ENCODE measurements at places on chromosomes 4 and X.

GRCh38 chr4:24912252-24913118 lies at the start of gene CCDC149:
Gene CCDC149 (minus strand): TSS chr4:24913042. CDS start chr4:24912864, 178 bp downstream.
- DNase-seq: no peak

DNA sequence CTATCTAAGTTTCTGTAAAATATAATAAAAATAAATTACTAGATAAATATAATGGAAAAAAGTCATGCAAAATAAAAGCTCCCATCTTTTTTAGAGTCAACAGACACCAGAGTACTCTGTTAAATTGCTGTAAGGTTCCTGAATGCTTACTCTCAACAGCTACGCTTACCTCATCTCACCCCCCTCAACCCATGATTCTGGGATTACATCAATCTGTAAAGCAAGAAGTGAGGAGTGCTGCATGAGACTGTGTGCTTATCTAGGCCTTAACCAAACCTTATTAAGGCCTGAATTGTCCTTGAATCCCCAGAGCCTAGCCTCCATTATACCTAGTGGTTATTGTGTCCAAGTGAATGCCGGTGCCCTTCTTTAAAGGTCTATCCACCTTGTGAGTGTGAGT lies 735.8 kb downstream of the RPA4 start:
- DNase-seq: no peak

DNA sequence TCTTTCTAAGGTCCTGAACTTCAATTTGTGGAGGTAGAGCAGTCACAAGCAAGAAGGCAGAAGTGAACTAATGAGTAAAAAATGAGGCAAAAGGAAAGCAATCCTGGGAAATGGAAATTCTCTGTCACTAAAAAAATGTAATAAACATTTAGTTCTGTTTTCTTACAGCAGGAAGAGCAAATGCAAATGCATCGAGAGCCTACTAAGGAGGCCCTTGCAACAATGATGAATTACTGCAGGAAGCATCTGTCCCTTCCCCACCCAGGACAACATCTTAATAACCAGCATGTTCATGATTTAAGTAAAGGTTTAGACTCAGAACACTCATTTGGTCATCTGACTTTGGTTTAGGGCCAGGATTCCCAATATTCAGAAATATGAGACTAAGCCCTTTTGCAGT lies 341.4 kb upstream of the NOCT start:
- DNase-seq: no peak

DNA sequence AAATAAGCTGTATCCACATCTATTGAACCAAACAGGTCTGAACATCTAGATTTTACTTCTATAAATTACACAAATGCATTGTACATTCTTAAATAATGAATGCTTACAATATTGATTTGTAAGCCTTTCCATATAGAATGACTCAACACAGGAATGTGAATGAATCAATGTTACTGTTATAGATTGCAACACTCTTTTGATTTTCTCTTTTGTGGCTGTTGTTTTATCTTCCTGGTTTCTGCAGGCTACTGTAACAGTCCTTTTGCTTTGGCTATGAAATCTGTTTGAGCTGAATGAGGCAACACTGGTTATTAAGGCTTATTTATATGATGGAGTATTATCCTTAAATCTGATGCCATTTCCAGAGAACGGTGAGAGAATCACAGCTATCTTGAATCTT lies 49.5 kb downstream of the GPR50 start:
- DNase-seq: no peak

DNA sequence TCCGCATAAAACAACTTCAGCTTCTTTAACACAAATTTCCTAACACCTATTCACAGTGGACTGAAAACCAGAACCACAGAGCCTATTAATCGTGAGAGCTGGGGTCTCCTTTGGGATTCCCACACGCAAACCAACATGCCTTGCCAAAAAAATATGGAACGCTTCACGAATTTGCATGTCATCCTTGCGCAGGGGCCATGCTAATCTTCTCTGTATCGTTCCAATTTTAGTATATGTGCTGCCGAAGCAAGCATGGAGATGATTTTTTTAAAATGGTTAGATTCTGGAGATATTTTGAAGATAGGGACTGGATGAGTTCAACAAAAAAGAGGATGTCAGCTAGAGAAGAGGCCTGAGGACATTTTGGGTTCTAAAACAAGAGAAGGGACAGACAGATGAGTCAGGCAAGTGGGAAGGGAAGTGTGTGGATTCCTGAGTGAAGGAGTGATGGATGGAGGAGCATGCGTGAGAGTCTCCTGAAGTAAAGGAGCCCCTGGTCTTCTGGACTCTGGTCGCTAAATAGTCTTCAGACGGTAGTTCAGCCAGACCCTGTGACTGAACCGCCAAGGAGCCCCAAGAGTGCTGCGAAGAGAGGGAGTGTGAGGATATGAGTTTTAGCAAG lies 9.5 kb upstream of the GATA1 start:
- DNase-seq: no peak

DNA sequence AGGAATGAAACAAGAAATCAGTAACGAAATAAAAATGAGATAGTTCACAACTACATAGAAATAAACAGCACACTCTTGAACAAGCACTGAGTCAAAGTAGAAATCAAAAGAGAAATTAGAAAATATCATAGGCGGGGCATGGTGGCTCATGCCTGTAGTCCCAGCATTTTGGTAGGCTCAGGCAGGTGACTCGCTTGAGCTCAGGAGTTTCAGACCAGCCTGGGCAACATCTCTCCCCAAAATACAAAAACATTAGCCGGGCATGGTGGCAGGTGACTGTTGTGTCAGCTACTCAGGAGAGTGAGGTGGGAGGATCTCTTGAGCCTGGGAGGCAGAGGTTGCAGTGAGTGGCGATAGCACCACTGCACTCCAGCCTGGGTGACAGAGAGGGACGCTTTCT lies 714.4 kb downstream of the GLUD2 start:
- no peak for DNase-seq

DNA sequence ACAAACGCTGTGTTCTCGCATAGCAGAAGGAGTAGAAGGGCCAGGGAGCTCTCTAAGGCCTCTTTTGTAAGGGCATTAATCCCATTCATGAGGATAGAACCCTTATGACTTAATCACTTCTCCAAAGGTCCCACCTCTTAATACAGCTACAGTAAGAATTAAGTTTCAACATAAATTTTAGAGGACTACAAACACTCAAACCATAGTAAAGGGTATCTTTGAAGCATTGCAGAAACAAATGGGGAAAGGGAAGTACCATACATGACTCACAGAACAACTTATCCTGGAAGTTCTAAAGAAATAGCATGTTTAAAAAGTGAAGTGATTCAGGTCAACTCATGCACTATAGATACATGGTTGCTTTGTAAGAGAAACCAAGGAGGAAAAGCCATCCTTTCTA lies 680.8 kb downstream of the RPA4 start:
- no peak for DNase-seq

DNA sequence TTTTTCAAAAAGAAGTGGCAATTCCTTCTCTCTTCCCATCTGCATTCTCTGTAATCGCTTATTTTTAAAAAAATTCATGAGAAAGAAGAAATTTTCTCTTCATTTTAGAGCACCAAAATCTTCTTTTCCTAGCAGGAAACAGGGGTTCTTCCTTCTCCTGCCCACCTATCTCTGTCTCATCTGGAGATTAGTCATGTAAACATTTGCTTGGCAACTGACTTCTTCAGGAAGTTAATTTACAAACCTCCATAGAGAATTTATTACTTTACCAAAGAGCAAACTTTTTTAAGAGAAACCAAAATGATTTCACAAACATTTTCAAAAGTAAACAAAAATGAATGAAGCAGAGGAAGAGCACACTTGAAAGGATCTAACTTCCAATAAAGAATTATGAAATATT lies 13.5 kb downstream of the TTC29 start:
- no peak for DNase-seq

DNA sequence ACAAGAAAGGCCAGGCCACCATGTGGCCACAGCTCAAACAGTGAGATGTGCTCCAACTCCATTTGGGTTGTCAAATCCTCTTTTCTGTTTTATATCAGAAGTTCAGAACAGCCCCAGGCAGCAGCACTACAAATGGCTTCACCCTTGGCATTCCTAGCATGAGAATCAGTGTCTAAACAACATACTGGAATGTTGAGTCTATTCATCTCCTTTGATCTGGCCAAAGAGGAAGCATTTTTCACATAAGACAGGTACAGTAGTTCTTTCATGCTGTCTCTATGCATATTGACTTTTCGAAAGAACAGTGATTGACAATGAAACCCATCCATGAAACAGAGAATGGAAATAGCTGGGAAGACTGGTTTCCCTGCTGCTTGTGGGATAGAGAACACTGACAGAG lies 289.5 kb downstream of the USP46 start:
- no peak for DNase-seq

DNA sequence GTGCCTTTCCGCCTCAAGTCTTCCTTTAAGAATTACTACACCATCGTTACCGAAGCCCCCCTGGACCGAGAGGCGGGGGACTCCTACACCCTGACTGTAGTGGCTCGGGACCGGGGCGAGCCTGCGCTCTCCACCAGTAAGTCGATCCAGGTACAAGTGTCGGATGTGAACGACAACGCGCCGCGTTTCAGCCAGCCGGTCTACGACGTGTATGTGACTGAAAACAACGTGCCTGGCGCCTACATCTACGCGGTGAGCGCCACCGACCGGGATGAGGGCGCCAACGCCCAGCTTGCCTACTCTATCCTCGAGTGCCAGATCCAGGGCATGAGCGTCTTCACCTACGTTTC lies 2.2 kb downstream of the PCDH10 start:
- DNase-seq: no peak

DNA sequence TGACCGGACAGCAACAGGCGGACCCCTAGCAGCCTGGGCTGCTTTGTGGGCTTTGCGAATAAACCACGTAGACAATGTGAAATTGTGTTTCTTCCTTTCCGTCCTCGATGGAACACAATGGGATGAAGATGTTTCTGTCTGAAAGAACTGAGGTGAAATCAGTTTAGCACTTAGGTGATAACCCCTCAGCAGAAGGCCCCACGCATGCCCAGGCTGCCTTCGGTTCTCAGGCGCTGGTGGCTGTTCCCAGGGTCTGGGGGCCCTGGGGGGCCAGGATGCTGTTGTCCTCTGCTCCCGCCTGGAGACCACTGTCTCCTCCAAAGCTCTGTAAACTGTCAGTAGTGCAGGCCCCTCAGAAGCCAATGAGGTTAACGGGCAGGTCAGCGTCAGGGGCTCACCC lies 73.9 kb upstream of the HGFAC start:
- no peak for DNase-seq

DNA sequence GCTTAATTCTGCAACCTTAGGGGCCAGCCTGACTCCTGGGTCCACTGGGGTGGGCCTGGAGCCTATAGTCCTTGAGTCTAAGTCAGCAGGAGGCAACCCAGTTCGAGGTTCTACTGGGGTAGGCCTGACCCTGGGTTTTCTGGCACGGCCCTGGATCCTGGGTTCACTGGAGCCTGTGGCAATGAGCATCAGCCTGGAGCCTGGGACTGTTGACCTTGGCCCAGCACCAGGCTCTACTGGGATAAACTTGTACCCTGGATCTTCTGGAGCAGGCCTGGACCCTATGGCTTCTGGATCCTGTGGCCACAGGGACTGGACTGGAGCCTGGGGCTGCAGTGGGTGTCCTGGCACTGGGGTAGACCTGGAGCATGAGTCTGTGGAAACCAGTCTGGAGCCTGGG lies 874.3 kb upstream of the INTU start:
- DNase-seq: no peak

DNA sequence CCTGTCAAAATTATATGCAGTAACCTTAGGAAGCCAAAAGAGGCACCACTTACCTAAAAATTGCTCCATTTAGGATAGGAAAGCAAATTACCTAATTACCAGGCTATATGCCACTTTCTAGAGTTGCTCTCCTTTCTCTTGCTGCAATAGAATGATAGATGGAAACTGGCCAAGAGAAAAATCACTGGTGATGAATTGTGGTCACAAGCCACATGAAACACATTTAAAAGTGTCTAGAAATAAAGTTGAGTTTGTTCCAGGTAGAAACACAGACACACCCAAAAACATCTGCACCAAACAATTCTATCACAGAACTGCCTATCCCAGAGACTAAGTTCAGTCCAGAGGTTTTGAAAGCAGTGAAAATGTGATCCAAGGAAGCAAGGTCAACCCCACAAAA lies 337.7 kb downstream of the PCDH19 start:
- DNase-seq: no peak

- DNase-seq: no peak
Measured at GRCh38 chr4:38266616-38267015, 306.4 kb downstream of the PTTG2 start.

DNA sequence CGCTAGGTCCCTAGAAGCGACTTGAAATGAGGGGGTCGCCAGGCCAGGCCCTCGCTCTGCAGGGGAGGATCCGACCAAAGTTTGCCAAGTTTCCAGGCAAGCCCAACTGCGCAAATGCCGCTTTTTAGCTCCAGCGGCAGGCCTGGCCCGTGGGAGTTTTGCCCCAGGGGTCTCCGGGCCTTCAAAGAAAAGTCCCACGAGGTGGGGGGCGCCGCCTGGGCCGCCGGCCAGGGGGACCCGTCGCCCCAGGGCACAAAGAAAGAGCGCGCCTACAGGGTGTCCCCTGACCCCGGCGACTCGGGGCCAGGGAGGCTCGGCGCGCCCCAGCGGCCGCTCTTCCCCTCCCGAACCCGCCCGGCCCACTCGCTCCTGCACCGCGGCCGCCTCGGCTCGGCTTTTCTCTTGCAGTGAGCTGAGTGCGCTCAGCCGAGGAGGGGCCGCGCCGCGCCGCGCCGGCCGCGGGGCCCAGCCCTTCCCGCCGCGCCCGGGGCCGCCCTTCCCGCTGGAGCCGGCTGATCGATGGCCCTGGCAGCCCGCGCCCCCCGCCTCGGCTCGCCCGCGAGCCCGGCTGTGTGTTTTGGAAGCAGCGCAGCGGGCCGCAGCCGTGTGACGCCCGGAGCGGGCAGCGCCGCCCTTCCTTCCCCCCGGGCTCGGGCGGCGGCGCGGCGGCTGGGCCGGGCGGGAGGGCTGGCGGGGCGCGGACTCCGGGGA lies 754 bp upstream of the KLF3 start:
- peak; percentile 23 for DNase-seq

GRCh38 chrX:82541822-82542221 lies 966.3 kb upstream of the POU3F4 start:
- no peak for DNase-seq

DNA sequence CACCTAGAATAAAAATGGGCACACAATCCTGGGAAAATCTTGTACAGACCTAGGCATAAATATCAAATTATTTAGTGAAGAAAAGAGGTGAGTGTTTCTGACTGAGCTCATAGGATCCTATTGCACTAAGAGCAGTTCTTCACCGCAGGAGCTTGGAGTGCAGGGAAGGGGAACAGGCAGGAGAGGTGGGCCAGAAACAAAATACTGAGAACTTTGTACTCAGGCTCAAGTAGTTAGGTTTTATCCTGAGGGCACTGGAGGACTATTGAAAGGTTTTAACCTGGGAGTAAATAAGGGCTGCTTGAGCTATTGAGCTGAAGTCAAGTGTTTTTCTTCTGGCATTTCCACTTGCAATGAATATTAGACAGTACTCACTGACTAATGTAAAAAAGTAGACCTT lies 12.2 kb downstream of the EPHA5 start:
- no peak for DNase-seq

- no peak for DNase-seq
Measured at GRCh38 chr4:83440899-83441298, 14.7 kb downstream of the HELQ start.
